Left hindlimb (tissue), 1 donor: ENCODE measurements at places on chromosomes 4 and X.

- DNase-seq = no peak
Measured at GRCh38 chr4:74555231-74555630, 110.3 kb downstream of the AREG start.

DNA sequence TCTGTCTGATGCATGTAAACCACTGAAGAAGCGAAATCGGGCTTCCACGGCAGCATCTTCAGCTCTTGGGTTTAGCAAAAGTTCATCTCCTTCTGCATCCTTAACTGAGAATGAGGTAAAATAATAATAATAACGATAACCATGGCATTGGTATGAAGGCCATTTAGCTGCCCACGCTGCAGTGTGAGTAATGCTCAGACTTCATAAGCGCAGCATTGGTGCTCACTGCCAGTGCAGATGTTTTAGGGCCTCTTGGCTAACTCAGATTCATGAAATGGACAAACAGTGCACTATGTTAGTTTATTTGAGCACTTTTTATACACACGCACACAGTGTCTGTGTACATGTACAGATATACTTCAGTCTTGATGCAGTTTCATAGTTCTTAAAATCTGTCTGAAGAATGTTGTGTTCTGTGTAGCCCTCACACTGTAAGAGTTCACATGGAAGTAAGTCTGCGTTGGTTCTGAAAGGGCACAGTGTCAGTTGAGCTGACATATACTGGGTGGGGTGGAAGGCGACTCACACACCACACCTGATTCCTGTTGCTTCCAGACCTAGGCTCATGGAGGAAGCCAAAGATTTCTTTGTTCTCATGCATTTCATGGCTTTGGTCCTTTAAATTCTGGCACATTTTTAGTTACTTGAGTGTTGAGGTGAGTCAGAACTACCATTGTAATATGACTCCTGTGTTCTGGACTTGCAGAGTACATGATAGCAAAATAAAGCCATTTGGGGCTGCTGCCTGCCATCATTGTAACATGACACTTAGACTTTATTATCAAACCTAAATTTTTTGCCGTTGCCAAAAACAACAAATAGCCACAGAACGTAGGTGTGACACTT, 68.7 kb downstream of the NSD2 start:
- no peak for DNase-seq

DNA sequence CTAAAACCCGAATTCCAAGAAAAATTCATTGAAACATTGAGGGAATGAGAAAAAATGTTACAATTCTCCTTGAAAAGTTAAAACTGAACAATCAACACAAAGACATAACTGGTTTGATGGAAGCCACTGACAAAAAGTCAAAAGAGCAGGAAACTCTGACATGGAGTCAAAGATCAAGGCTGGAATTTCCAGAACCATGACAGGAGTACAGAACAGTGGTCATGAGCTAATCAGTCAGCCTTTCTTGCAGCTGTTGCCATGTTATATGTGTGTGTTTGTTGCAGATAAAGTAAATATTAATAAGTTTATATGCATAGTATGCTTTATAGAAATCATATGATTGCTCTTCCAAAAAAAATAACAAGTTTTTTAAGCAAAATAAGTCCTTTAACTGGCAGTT, 184.7 kb upstream of the HCCS start:
- DNase-seq = no peak

GRCh38 chrX:106208154-106208553, 40.0 kb downstream of the PWWP3B start:
- DNase-seq = no peak

DNA sequence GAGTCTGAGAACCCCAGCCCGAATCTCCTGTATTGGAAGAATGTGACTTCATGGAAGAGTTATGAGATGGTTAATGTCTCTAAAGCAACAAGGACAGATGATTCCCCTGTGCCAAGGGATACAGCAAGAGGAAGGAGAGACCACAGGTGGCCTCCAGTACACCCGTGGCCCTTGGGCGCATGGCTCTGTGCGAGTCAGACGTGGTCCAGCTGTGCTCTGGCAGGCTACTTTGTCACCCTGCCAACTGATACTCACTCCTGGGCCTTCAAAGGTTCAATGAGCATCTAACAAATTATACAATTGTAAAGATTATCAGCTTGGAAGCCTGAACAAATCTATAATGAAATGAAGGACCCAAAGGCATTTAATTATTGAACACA, 71.7 kb downstream of the NYX start:
- DNase-seq = no peak

GRCh38 chr4:189035654-189036053, 896.4 kb downstream of the TRIML1 start:
- DNase-seq = no peak

- DNase-seq = no peak
Measured at GRCh38 chr4:40402556-40402955, 67.4 kb downstream of the CHRNA9 start.

GRCh38 chr4:138588501-138588900, 346.4 kb upstream of the SLC7A11 start:
- DNase-seq = no peak

GRCh38 chr4:187666697-187667494, 328.7 kb upstream of the ZFP42 start:
- peak; percentile 67 for DNase-seq
